CD4-positive, alpha-beta T cell treated with Interleukin-10 for 1 hour (primary cell): ENCODE measurements at places on chromosomes 6 and 20.
A peak's percentile ranks its signal among the peaks of the same experiment; 100 is the strongest.

GRCh38 chr6:28895131-28895812 lies 28.5 kb downstream of the TRIM27 start:
- DNase-seq, result peak; percentile 97

GRCh38 chr6:91667596-91667995 lies 1080.7 kb upstream of the MAP3K7 start:
- no peak for DNase-seq

DNA sequence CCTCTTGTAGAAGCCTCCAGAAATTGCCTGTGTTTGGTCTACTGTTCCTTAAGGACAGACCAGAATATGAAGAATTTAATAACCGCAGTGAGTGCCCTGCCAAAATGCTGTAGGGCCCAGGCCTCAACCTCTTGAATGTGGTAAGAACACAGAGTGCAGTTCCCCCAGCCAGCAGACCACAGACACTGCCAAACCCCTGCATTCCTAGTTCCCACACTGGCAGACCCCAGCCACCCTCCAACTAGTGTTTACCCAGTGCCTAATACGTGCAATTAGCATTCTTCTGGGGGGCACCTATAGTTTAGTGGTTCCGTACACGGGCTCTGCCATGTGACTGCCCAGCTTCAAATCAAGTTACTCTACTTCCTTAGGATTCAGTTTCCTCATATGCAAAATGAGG lies 51.7 kb downstream of the STK35 start:
- no peak for DNase-seq

DNA sequence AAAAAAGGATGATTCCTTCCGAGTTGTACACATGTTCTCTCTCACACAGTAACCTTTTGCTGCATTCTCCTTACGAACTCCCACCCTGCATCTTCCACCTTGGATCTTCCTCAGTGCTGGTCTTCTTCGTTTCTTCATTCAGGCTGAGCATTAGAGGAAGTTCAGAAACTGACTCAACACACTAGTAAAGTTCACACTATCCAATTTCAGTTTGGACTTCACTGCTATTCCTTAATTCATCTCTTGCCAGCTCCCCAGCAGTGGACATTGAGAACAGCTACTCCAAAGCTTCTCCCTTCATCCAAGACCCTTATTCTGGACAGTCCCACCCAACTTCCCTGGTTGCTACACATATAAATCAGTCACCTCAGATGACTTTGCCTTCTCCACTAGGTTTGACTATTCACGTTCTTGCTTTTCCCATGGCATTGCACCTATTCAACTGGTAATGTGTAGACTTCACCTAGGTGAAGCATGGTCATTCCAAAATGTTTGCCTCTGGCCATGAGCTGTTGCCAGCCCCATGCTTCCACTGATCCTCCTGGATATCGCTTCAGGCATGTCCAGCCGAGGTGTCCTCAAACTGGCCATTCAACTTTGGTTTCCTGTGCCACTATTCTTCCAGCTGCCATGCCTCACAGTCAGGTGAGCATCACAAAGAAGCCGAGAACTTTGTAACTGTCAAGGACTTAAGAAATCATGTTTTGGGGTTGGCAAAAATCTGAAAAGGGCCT lies 103.9 kb upstream of the EMILIN3 start:
- DNase-seq, result no peak

- peak; percentile 71 for DNase-seq
These were observed 15.8 kb upstream of the RNF182 start for GRCh38 chr6:13908955-13909381.

DNA sequence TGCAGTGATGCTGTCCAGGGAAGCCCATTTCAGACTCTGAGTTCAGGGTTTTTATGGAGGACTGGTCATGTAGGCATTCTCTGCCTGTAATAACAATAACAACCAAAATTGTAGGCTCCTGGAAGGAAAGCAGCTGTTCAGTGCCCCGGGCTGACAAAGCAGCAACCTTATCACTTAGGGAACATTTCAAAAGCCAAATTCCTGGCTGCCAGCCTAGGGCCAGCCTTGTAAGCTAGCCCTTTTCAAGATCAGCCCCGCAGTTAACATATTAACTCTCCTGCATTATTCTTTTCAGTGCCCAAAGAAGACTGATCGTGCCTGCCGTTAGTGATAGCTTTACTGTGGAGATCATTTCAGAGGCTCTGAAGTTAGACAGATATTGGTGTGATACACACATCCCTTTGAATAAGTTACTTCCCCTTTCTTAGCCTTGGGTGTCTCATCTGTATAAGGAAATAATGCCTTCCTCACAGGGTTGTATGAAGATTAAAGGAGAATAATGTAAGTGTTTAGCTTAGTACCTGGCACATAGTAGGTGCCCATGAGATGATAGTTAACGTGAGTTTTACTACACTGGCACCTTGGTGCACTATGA lies 44.1 kb downstream of the CTNNBL1 start:
- no peak for DNase-seq

DNA sequence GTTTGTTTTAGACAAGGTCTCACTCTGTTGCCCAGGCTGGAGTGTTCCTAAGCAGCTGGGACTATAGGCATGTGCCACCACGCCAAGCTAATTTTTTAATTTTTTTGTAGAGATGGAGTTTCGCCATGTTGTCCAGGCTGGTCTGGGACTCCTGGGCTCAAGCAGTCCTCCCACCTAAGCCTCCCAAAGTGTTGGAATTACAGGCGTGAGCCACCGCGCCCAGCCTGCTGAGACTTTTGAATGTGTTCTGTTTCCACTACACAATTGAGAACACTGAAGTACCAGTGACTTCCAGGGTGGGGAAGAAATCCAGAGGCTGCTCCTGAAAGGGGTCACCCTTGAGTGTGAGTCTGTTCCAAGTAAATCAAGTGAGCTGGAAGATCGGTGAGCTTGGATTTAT lies 81.3 kb upstream of the ARMC2 start:
- DNase-seq, result no peak

DNA sequence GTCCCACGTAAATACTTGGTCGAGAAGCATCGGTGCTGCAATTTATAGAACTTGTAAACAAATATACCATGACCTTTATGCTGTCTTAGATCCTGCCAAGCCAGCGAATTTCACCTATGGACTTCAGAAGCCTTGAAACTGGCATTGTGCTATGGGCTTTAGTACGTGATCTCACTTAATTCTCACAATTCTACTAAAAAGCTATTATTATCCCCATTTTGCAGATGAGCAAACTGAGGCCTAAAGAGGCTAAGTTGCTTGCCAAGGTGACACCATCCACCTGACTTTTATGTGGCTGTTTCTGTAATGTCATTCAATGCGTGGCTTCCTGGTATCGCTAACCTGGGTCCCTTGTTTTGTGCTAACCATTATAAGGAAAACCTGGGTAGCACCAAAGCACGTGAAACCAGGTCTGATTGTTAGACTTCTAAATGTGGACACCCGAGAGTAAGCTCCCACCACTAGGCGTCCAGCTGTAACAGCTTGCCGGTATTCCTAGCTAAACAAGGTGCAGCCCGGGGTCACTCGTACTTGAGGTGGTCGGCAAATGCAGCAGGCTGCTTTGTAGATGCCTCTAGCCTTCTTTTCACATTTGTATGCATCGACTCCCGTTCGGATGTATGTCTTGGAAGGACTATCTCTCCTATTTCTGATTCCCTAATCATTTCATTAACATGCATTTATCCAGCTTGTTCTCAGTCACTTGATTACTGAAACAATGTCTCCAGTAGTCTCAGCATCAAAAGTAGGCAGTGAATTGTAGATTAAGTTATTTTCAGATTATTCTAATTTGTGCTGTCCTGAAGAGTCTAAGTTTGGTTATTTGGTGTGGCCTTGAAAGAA lies 1.1 kb downstream of the SYNJ2 start:
- no peak for DNase-seq

DNA sequence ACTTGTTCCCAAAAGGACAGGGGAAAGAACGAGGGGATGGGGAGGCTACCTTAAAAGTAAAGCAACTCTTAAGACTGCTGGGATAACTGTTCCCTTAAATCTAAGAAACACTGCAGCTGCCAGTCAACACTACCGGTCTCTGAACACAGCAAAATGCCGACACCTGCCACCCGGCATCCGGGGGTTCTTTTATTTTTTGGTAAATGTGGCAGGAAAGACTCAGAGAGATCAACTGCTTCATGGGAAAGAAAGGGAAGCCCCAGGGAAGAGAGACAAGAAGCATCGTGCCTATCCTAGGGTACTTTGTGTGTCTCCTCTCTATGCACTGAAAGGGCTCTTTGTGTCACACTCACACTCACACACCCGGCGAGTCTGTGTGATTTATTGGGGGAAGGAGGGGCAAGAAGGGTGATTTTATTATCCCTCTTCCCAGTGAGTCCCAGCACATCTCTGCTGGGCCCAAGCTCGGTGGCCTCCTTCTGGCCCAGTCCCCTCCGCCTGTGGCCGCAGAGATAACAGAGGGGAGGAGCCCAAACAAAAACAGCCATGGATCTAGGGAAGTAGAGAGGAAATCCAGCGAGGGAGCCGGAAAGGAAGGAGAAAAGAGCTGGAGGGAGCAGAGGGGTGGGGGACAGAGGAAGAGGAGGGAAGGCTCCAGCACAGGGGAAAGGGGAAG lies 1.4 kb downstream of the FYN start:
- DNase-seq, result peak; percentile 51

DNA sequence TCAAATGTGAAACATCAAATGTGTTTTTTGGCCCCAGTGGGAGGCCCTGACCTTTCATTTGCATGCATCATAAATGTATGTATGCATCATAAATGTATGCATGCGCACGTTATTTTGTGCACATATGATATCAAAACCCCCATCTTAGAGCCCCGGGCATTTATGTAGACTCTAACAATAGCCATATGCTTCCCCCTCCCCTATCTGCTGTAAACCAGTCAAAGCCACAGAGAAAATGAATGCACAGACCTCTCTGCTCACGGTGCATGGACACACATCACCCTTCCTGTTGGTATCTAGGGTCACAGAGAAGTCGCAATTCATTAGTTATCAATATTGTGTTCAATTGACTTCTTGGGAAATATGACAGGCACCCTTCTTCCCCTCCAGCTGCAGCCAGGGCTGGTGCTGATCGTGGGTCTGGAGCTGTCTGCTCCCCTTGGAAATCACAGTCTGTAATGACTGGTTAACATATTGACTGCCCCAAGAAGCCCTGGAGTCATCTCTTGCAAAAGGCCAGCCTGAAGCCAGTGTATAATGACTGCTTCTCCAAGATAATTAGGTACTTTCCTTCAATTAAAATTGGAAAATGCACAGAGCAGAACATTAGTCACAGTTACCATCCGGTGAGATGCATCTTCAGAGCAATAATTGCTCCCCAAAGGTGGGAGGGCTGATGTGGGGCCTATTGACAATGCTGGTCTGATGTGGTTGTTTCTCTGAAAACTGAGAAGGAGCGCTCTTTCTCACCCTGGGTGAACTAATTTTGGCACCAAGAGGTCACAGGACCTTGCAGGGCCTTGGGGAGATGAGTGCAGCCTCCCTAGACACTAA lies 532.2 kb downstream of the CDH26 start:
- DNase-seq, result no peak

DNA sequence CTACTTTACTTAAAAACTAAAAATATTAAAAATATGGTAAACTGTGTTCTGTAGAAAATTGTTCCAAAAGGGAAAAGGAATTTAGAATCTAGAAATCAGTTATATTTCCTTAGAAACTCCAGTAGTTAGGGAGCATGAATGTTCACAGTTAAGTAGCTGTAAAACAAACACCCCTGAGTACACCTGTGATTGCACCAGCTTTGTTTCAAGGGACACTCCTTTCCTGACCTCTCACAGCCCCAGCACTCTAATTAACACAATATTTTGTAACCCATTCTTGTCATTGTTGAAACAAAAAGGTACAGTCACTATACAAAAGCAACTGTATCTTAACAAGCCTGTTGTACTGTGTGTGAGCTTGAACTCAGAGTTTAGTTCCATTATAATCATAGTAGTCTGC lies 72.3 kb downstream of the NCOA7 start:
- no peak for DNase-seq
